ENCODE measurements at places on chromosomes 4 and X.

GRCh38 chrX:7514871-7515599, 327.9 kb upstream of the VCX start:
- no peak for DNase-seq

DNA sequence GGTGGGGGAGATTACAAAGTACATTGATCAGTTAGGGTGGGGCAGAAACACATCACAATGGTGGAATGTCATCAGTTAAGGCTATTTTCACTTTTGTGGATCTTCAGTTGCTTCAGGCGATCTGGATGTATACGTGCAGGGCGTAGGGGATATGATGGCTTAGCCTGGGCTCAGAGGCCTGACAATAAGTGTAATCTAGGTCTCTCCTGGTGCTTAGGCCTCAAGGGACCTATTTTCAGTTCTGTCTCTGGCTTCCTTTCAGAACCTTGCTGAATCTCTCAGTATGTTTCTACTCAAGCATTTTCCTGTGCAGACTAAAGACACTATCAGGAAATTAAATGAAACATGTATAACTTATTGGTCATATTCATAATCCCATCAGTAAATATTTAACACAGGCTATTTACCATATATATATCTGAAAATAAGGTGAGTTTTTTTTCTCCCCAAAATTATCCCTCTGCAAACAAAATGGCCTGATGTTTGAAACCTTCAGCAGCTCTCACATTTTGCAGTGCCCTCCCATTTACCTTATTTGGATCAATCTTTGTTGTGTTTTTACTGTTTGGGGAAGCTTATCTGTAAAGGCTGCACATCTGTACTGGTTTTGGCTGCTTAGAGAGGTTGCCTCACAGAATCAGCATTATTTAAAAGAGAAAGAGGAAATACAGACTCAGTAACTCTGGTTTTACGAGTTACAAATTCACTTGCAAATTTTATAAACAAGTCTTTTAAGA, 2.3 kb upstream of the ZCCHC4 start:
- DNase-seq, result no peak

DNA sequence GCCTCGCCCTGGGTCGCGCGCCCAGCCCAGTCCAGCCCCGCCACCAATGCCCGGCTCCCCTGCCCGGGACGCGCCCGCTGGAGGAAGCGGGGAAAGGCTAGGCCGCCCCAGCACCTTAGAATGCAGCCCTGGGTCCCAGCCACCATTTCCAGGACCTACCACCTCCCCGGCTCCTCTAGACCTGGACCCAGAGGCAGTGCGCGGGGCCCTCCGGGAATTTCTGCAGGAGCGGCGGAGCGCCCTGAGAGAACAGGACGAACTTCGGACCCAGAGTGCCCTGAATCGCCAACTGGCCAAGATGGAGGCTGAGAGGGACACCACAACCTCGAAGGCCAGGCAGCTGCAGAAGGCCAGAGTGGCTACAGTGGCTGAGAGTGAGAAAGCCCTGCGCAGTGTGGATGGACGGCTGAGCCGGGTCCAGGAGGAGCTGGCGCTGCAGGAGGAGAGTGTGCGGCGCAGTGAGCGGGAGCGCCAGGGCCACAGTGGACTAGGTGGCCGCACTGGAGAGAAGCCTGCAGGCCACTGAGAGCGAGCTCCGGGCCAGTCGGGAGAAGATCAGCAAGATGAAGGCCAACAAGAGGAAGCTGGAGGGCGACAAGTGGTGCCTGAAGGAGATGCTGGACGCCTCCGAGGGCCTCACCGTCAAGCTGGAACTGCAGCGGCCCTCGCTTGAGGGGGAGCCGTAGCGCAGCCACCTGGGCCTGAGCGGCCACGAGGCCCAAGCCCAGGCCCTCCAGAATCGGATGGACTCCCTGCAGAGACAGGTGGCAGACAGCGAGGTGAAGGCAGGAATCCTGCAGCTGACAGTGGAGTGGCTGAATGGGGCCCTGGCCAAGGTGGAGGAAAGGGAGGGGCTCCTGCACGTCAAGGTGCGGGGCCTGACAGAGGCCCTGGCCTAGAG, 15.5 kb downstream of the SMIM10L2A start:
- no peak for DNase-seq

- no peak for DNase-seq
Observed at GRCh38 chr4:74796631-74797030, 2.3 kb upstream of the BTC start.

GRCh38 chr4:71694961-71695360, 88.9 kb downstream of the GC start:
- no peak for DNase-seq

GRCh38 chr4:94642561-94642866, 115.2 kb upstream of the BMPR1B start:
- no peak for DNase-seq

GRCh38 chr4:11720292-11720691, 291.6 kb upstream of the HS3ST1 start:
- DNase-seq, result no peak

- no peak for DNase-seq
Observed at GRCh38 chr4:26601204-26601603, 17.3 kb downstream of the TBC1D19 start.

DNA sequence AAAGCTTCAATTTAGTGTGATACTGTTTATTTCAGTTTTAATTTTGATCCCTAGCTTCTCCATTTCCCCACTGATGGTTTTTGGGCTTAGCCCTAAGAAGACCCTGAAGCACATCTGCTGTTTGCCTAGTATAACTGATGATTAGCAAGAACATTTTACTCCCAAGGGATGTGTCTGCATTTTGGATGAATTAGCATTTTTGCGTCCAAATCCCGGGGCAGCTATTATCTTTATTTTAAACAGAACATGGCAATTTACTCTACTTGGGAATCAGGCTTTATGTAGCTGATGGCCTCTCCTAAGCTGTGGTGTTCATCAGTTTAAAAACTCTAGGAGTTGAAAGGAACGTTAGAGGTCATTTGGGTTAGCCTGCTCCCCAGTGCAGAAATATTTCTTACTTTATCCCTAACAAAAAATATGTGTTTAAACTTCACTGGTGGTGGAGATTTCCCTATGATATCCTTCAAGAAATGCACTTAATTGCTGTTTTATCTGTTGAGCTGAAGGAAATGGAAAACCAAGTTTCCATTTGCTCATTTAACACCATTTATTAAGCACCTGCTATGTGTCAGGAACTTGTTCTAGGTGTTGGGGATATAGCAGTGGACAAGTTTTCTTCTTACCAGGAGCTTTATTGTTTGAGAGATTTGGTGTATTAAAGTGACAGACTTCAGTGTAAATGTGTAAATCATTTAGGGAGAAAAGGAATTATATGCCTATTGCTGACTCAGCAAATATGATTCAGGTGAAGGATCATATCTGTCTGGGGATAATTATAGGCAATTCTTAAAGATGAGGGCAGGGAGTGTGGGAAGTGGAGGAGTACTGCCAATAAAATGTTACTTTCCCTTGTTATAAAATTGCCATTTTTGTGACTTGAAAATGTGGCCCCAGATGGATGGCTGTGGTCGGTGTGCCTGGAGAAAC, 3.4 kb downstream of the SEPTIN11 start:
- no peak for DNase-seq

GRCh38 chr4:15953625-15954024, 9.3 kb downstream of the FGFBP2 start:
- DNase-seq, result no peak

DNA sequence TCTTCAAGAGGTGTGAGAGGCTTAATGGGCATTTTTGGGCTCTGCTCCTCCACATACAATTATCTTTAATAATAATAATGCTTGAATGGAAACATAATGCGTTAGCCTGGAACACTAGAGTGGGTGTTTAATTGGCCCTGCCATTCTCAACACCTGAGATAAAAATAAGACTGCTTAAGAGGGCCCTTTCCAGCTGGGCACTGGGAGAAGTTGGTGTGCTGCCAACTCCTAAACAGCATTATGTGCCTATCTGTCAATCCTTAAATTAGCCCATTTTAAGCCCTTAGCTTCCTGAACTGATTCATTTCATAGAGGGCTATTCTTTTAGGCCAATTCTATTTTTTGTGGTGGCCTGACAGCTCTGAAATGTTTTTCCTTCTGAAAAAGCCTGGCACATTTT, 211.1 kb upstream of the ZIC3 start:
- no peak for DNase-seq

- DNase-seq, result no peak
Observed at GRCh38 chr4:126182336-126182735, 867.6 kb downstream of the FAT4 start.

GRCh38 chr4:169340834-169341233, 70.1 kb upstream of the SH3RF1 start:
- DNase-seq, result no peak

GRCh38 chrX:155001873-155002272, 20.6 kb downstream of the F8 start:
- DNase-seq, result no peak

DNA sequence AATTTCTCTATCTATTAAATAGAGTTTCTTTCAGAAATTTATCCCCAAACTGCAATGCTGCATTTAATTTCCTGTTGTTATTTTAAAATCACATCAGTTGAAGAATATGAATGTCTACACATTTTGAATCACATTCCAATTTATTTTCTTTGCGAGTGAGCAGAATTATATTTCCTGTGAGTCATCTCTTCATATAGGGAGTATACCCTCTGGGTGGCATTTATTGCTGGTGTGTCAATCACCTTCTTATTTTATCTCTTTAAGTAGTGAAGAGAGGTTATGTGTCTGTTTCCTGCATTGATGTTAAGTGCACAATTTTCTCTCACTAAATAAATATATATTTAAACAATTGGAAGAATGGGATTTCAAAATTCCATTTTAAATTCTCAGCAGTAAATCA, 511.0 kb upstream of the ATOH1 start:
- DNase-seq, result no peak

Measured in activated CD8-positive, alpha-beta memory T cell treated with anti-CD3 and anti-CD28 coated beads for 24 hours (primary cell).